EL (cell line): ENCODE measurements at places on chromosomes 1 and 21.

GRCh38 chr1:117094841-117095604 lies 26.5 kb downstream of the TRIM45 start:
- peak; percentile 74 for DNase-seq

GRCh38 chr1:160449494-160449893 lies 49.1 kb downstream of the VANGL2 start:
- DNase-seq = no peak

GRCh38 chr1:220371324-220371723 lies 99.1 kb upstream of the RAB3GAP2 start:
- DNase-seq = no peak

GRCh38 chr1:191279266-191279800 lies 801.7 kb upstream of the BRINP3 start:
- no peak for DNase-seq

DNA sequence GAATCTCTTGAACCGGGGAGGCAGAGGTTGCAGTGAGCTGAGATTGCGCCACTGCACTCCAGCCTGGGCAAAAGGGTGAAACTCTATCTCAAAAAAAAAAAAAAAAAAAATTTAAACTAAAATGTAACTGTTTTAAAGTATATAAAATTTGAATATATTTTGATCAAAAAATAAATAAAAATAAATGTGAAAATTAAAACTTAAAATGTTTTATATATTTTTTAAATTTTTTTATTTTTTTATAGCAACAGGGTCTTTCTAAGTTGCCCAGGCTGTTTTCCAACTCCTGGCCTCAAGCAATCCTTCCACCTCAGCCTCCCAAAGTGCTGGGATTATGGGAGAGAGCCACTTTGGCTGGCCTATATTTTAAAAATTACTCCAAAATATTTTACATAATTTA lies 15.2 kb upstream of the FAM76A start:
- DNase-seq = no peak

DNA sequence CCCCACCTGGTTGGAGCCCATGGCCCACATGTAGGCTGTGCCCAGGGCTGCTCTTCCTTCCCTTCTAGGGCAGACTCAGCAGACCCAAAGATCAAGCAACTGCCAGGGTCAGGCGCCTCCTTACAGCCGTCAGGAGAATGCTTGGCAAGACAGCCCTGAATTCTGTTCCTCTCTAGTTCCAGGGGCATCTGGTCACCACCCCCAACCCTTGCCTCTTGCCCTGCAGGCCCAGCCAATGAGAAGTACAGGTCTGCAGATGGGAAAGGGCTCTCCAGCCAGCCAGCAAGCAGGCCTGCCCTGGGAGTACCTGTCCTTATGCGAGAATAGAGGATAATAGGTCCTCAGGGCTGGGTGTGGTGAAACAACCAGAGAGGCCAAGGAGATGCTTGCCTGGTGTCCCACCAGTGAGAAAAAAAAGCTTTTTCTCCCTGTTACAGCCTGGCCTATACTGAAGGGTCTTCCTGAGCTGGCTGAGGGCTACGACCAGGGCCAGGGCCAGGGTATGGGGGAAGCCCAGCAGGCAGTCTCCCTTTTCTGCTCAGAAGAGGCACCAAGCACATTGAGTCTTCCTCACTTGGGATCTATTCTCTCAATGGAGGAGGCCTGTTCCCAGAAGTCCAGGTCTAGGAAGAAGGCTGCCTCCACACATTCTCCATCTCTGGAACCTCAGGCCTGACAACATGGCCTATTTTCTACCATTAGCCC lies 31.4 kb downstream of the NAV1 start:
- DNase-seq = no peak

GRCh38 chr1:192538407-192539296 lies 36.9 kb upstream of the RGS1 start:
- DNase-seq = no peak

- peak; percentile 31 for DNase-seq
These were observed 19.6 kb upstream of the ZNF648 start for GRCh38 chr1:182080955-182081582.

GRCh38 chr21:21439761-21440160 lies 441.6 kb downstream of the NCAM2 start:
- DNase-seq = peak; percentile 8

DNA sequence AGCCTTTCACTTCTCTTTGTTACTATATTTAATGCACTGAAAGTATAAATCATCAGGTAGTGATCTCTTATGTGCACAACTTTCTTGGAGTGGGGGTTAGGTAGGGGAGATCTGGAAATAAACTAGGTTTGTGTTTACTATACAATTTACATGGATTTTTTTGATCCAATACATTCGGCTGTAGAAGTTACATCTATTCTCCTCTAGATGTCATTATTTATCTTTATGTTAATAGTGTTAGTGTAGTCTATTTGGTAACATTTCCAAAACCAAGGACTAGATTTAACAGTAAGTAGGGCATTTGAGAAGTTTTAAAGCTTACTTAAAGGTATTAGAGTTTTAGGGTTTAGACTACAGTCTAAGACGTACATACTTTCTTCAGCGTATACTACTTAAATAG lies 5.4 kb downstream of the VPS45 start:
- no peak for DNase-seq

GRCh38 chr1:228900886-228901392 lies 165.7 kb downstream of the RHOU start:
- DNase-seq = no peak

DNA sequence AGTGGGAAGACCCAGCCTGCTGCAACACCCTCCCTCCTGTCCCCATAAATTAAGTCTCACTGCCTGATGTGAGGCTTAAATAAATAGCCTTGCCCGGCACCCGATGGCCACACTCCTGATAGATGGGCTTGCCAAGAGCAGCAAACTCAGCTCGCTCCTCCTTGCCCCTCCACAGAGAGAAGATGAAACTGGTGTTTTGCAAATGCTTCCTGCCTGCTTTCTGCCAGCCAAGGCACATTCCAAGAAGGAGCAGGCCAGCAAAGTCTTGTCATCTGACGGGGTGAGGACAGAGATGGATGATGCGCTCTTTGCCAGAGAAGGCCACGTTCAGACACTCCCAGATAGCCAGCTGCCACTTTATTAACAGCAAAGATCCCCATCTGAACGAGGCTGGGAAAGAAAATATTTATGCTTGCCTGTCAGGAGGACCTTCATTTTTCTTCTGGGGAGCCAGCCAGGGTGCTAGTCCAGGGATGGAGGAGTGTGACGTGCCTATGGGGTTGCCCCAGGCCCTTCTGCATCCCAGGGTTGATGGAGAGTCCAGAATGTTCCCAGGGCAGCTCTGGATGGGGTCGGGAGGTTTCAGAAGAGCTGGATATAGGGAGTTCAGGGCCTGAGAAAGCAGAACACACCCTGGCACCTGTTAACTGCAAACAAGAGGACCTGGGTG lies 265.4 kb downstream of the FOXD2 start:
- no peak for DNase-seq

DNA sequence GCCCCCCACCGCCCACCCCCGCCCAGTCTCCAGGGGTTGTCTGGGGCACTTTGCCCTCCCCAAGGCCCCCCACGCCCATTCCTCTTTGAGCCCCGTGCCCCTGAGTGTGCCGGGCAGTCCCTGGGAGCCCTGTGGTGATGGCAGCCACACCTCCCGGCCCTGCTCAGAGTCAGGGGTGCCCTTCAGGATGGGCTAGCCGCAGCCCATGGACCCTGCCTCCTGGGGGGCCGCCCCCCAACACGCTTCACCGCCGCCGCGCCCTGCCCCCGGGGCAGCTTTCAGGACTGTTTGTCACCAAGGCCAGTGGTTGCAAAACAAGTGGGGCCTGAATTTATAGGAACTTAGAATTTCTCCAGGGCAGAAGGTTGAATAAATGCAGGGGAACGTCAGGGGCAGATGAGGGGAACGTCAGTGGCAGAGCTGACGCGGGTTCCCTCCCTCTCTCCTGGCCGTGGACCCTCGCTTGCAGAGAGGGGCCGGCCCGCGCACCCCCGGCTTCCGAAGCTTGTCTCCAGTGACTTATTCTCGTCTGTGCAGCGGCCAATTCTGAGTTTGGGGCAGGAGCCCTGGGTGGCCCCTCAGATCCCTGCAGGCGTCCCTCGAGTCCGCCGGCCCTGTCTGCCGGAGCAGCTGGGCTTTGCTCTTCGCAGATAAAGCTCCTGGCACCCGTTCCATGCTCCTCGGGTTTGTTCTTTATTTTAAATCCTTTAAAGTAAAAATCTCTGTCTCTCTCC lies 41.2 kb upstream of the ADARB1 start:
- no peak for DNase-seq

- no peak for DNase-seq
These were observed 32.6 kb upstream of the HTR1D start for GRCh38 chr1:23249787-23250454.

GRCh38 chr1:12345350-12346217 lies 115.8 kb downstream of the VPS13D start:
- DNase-seq = no peak

DNA sequence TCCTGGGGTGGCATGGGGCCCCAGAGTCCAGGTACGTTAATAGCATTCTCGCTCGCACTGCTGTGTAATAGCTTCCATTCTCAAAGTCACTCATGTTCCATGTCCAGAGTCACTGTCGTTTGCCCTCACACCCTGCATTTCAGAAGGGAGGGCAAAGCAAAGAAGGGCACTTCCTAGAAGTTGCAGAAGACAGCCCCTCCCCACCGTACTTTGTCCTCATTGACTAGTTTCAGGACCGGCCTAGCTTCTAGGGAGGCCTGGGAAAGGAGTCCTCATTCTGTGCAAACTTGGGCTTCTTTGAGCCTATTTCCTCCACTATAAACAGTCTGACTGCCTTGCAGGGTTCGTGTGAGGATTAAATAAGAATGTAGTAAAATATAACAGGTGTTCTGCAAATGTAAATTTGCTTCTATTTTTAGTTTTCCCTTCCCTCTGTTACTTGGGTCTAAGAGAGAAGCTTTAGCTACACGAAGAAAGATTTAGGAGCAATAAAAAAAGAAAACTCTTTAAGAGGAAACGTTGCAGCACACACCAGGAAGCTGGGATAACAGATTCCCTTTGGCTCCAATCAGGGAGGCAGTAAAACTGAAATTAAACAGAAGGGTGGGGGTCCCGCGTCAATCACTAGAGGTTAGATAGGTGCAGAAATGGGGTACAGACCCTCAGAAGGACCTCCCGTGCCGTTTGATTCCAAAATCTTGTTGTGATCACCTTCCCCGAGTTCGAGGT lies 40.1 kb downstream of the ACTL8 start:
- DNase-seq = no peak

DNA sequence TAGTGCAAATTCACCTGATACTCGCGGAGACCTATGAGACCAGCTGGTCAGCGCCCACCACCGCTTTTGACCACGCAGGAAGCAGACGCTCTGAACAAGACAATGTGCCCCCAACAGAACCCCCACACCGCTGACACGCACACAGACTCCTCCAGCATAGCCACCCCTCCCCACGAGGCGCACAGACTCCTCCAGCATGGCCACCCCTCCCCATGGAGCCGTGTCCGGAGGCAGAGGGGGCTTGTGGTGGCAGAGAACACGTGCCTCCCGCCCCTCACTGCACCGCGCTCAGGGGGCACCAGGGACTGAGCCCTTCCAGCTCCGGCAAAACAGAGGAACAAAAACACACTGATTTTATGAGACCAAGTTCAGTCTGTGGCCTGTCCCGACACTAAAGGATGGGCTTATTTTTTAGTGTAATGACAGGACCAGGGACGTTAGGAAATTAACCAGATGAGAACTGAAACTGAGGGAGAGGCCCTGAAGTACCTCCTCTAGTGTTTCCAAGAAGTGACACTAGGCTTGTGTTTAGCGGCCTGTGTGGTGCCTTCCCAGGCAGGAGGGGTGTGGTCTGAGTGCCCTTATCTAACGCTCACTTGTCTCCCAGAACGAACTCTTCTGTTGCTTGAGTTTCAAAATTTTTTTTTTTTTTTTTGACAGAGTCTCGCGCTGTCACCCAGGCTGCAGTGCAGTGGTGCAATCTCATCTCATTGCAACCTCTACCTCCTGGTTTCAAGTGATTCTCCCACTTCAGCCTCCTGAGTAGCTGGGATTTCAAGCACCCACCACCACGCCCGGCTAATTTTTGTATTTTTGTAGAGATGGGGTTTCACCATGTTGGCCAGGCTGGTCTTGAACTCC lies 10.0 kb upstream of the AGPAT3 start:
- DNase-seq = no peak

DNA sequence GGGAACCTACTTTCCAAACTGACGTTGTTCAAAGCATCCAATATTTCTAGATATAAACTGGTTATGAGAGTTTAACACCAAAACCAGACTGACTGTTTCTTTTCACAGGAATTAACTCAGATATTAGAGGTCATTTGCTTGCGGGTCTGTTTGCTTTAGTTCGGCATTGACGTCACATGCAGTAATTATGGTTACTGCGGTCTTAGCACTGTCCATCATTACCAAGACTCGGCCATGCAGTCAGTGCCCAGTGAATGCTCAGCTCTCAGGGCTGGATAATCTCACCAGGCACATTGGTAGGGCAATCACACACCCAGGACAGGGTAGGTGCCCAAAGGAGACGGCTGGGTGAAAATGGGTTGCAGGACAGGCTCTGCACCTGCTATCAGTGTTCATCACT lies 9.9 kb upstream of the F3 start:
- no peak for DNase-seq

DNA sequence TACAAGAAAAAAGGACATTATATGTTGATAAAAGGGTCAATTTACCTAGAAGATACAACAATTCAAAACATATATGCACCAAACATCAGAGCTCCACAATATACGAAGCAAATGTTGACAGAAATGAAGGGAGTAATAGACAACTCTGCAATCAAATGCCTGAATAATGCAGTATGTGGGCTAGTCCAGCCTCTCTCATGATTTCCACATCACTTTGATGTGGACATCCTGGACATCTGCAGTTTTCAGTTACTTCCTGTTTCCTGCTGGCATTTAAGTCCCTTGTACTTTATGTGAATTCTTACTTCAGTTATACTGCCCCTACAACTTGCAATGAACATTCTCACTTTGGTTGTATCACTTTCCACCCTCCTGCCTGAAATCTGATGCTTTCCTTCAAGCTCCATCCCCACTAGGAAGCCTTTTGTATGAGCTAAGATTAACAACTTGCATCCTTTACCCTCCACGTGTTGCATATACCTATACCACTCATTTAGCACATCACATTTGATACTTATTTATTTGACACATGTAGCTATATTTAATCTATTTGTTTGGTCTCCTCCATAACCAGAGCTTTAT lies 36.7 kb downstream of the DISC1 start:
- peak; percentile 33 for DNase-seq

GRCh38 chr1:233662575-233663304 lies 48.8 kb downstream of the KCNK1 start:
- no peak for DNase-seq

GRCh38 chr1:218383681-218384080 lies 38.5 kb downstream of the TGFB2 start:
- DNase-seq = no peak

GRCh38 chr1:95171270-95172245 lies 54.4 kb downstream of the TLCD4 start:
- DNase-seq = no peak

DNA sequence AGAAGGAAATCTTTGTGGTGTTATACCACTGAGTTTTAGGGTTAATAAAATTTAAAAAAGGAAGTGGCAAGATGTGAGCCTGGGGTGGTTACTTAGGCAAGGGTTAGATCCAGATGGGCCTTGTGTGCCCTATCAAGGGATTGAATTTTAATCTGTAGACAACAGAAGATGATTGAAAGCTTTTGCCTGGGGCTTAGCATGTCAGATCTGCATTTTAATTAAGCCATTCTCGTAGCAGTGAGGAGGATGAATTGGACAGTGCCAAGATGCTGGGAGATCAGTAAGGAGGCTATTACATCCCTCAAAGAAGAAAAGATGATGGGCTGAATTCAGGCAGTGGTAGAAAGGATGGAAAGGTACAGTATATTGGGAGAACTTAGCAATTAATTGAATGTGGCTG lies 42.3 kb downstream of the HMGB4 start:
- no peak for DNase-seq

- no peak for DNase-seq
These were observed 55.1 kb downstream of the AGPAT3 start for GRCh38 chr21:43919871-43920801.
